ENCODE measurements at places on chromosomes 7 and 10.

GRCh38 chr7:108492742-108493141, 33.2 kb downstream of the PNPLA8 start:
- DNase-seq: no peak

GRCh38 chr10:125756196-125756595, 19.4 kb downstream of the MMP21 start:
- no peak for DNase-seq

DNA sequence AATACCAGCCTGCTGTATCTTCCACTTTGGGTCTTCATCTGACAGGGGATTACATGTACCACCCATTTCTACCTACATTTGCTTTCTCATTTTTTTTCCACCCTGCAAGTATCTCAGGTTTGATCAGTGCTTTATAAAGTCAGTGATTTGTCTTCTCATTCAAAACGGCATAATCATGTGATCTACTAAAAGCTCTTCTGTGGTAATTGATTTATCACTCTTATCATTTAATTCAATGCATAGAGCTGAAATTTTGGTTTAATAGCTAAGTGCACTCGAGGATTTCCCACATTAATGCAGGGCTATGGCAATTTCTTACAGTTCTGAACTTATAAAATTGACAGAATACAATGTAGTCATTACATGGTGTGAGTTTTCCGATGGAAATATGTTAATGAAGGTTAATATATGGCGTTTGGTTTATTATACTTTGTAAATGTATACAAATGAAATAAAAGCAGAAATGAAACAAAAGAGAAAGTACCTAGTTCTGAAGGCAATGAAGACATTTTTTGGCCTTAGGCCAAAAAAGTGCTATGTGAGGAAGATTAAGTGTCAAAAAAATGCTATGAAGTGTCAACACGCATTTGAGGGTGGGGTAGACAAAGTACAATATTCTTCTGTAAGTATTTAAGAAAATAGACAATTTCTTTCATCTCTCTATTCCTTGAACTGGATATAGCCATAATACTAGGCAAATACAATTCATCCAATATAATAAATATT, 457.3 kb downstream of the ETV1 start:
- no peak for DNase-seq

- DNase-seq: no peak
Observed at GRCh38 chr10:104123397-104123796, 1.4 kb downstream of the SFR1 start.

GRCh38 chr7:87113077-87113476, 39.2 kb upstream of the DMTF1 start:
- no peak for DNase-seq

GRCh38 chr10:519716-520401, 169.6 kb downstream of the DIP2C start:
- no peak for DNase-seq

DNA sequence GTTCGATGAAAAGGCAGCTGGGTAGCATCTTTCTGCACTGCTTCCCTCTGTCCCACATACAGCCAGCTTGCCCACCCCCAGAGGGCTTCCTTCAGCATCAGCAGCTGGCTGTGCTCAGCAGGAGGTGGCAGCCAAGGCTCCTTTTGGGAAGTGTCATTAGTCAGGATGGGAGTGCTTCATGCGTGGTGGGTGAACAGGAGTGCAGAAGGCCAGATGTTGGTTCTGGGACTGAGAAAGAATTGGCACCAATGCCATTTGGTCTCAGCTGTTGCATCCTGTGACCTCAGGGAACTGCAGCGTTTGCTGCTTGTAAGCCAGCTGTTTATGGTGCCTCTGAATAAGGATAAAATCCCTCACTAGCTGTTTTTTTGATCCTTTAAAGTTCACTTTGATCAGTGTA, 131.1 kb upstream of the SORCS3 start:
- no peak for DNase-seq

DNA sequence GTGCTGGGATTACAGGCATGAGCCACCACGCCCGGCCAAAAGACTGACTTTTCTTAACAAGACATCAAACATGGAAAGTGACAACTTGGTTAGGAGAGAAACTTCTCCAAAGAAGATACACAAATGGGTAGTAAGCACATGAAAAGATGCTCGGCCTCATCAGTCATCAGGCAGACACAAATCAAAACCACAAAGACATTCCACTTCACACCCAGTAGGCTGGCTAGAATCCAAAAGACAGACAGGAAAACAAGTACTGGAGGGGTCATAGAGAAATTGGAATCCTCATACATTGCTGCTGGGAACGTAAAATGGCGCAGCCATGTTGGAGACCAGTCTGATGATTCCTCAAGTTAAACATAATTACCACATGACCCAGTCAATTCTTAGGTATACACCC, 16.4 kb downstream of the SEPHS1 start:
- no peak for DNase-seq

DNA sequence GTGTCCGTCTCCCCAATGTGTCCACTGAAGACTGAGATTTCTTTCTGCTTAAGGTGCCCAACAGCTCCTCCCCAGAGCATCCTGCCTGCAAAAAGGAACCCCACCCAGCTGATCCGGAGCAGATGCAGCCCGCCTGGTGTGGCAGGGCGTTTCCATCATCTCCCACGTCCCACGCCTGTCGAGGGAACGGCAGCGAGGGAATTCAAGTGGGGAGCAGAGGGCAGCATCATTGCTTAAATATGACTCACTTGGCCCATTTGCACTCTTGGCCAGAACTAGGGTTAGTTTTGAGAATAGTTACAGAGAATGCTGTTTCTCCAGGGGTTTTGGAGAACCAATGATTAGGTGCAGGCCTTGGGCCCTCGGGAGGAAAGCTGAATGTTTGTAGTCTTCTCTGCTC, 20.8 kb downstream of the VWA2 start:
- no peak for DNase-seq

- no peak for DNase-seq
Observed at GRCh38 chr7:143399151-143399550, 9.5 kb downstream of the EPHA1 start.

DNA sequence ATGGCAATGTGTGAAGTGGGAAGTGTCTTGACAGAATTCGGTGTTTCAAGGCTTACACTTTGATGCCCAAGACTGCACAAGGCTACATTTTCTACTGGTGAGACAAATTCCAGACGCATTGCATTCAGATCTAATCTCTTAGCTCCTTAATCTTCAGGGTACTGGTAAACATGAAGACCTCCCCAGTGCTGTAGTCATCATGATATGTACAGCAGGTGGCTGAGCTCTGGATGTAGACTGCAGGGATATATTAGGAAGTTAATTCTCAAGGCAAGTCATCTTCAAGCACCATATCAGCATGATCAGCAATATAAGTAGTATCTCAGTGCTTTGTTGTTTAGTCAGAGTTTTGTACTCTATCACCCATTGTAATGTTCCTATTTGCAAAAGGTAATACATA, 61.8 kb downstream of the IKZF1 start:
- DNase-seq: no peak

DNA sequence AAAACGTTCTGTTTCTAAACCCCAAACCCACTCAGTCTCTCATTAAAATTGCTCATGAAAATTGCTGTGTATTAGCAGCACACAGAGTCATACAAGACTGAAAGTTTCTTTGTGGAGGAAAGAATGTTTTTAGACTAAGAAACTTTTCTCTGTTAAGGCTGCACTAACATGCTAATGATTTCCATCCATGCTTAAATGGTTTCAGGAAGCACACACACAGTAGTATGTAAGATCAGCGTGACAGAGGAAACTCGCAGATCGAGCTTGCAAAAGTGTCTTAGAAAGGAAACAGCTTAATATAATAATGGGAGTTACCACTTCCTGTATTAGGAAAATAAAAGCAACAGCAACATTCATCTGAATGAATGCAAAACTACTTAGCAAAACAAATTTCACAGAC, 112.7 kb downstream of the ICA1 start:
- no peak for DNase-seq

DNA sequence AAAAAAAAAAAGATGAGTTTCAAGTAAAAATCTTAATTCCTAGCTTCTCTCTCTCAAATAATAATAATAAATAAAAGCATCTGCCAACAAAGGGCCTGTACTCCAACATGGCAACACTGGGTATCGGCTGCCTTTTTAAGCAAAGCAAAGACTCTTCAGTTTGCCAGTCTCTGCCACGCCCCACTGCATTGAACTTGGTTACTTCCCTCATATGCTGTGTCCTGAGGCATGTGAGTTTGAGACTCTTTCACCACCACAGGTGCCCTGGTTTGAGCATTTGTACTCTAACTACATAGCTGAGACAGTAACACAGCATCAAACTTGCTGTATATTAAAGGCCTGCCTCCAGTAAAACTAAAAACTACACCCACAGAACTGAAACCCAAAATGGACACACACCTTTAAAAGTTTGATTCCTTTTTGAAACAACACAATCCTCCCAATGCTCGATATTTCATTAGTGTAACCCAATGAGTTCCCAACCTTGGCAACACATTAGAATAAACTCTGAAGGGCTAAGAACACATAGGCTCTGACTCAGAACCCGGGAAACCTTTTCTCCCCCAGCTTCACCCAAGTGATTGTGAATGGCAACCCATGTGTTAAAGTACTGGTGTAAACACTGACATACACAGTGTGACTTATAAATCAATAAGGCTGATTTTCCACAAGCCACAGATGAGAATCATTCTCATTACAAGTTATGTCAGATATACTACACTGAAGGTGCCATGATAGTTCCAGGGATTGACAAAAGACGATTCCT, 12.0 kb downstream of the JAZF1 start:
- no peak for DNase-seq

GRCh38 chr10:42885491-42886270, 103.1 kb downstream of the BMS1 start:
- DNase-seq: no peak

DNA sequence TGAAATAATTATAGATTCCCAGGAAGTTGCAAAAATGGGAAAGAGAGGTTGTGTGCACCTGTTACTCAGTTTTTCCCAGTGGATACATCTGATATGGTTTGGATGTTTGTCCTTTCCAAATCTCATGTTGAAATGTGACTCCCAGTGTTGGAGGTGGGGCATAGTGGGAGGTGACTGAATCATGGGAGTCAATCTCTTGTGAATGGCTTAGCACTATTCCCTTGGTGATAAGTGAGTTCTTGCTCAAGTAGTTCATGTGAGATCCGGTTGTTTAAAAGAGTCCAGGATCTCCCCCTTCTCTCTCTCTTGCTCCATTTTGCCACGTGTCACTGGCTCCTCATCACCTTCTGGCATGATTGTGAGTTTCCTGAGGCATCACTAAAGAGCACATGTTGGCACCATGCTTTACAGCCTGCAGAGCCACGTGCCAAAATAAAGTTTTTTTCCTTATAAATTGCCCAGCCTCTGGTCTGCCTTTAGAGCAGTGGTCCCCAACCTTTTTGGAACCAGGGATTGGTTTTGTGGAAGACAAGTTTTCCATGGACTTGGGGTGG, 149.2 kb downstream of the RAMP3 start:
- DNase-seq: no peak

GRCh38 chr7:15681186-15681585, 5.3 kb downstream of the MEOX2 start:
- DNase-seq: no peak

GRCh38 chr7:7920481-7920880, 48.1 kb upstream of the GLCCI1 start:
- no peak for DNase-seq

- no peak for DNase-seq
Observed at GRCh38 chr10:17836942-17837341, 27.8 kb downstream of the MRC1 start.

DNA sequence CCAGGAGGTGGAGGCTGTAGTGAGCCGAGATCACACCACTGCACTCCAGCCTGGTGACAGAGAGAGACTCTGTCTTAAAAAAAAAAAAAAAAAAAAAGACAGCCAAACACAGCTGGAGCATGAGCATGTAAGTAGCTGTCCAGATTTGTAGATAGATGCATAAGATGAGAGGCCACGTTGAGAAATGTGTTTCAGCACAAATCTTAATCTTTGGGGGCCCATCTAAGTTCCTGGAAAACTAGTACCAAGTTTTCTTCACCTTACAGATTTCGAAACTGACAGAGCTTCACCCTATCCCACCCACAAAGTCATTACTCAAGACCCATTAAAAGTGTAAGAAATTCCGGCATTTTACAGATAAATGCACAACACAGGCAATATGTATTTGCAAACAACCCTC, 208.2 kb downstream of the PARD3 start:
- DNase-seq: no peak

- no peak for DNase-seq
Observed at GRCh38 chr10:124036746-124037145, 56.7 kb downstream of the CHST15 start.

DNA sequence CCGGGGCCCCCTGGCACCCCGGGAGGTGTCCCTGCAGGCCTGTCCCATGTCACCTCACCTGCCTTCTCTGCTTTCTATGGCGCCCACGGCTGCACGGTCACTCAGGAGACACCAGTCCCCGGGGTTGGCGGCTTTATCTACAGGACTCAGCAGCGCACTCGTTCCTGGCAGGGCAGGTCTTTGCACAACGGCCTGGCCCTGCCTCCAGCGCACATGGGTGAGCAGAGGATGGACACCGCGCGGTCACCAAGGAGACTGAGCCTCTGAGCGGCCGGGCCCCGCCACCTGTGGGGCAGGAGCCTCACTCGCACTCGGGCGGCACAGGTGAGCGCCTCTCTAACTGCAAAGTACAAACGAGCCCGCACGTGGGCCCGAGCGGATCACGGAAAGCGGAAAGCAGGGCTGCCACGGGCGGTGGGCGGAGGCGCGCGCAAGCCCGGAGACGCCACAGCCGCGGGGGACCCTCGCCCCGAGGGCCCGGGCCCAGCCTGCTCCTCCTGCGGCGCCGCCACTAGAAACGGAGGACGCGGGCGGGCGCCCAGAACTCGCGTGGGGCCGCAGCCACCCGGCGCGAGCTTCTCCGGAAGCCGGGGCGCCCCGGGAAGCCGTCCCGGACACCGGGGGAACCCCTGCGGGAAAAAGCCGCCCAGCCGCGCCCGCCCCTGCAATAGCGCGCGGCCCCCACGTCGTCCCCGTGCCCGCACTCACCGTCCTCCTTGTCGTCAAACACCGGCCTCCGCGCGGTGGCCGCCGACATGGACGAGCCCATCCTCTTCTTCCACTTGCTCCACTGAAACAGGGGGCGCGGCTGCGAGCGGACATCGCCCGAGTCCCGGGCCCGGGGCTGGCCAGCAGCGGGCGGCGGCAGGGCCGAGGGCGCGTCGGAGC, 642 bp downstream of the STK32C start:
- DNase-seq: no peak

DNA sequence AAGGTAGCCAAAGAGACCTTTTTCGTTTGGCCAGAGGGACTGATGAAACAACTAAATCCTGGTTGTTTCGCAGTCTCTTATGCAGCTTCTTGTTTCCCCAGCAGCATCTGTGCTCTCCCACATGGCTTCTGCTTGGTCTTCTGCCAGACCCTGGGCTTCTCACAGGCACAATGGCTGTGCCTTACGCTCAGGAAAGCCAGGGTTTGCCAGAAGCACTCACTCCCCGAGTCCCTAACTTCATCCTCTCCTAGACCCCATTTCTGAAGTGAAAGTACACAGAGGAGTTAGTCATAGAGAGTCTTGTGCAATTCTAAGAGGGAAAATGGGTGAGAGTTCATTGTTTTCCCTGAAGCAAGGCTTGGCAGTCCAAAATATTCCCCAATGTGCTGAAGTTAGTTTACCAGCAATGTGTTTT, 121.7 kb downstream of the EVX1 start:
- DNase-seq: no peak

Measured in liver (tissue), 10 donors.